ENCODE measurements at places on chromosomes 3 and 15.
A peak's percentile ranks its signal among the peaks of the same experiment; 100 is the strongest.

DNA sequence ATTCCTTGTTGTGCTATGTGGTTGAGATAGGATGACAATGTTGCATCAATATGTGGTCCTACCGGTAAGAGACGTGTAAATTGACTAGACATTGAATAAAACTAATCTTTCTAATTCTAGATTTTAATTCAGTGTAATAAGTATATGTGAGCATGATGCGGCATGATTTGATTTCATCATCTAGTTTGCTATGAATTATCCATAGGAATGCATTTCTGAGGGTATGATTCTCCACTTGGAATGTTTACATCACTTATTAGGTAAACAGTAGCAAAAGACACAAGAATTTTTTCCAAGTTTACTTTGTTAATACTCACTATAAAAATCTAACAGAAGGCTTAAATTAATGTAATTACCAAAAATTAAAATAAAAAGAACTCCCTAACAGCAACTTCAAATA is 353.5 kb downstream of the CADM2 start:
- no peak for DNase-seq

DNA sequence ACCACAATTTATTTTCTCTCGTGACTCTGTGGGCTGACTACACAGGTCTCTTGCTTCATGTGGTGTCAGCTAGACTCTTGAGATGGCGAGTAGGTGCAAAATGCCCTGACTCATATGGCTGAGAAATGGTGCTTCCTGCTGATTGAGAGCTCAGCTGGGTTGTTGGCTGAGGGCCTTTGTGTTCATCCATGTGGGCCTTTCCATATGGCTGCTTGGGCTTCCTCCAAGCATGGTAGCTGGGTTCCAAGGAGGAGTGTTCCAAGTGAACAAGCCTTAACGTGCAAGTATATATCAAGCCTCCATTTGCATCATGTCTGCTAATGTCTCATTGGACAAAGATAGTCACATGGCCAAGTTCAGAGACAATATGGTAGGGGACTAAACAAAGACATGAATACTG is 164.0 kb downstream of the PDCD6IP start:
- DNase-seq: no peak

DNA sequence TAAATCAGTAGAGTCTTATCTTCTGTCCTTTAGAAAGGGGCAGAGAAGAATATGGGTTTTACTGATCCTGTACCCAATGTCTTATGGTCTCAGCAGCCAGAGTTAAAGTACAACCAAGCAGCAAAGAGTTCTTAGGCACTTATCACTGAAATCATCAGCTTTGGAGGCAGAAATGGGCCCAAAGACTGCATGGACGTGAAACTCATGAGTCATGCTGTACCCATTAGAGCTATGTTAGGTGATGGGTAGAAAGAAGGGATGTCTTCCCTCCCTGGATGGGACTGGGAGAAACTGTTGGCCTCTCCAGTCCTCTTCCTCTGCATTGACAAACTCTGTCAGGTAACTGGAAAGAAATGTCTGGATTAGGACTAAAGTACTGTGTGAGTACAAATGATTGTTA is 63.4 kb downstream of the EOMES start:
- DNase-seq: no peak

- no peak for DNase-seq
Observed at GRCh38 chr3:126422571-126423091, 27.9 kb downstream of the CFAP100 start.

DNA sequence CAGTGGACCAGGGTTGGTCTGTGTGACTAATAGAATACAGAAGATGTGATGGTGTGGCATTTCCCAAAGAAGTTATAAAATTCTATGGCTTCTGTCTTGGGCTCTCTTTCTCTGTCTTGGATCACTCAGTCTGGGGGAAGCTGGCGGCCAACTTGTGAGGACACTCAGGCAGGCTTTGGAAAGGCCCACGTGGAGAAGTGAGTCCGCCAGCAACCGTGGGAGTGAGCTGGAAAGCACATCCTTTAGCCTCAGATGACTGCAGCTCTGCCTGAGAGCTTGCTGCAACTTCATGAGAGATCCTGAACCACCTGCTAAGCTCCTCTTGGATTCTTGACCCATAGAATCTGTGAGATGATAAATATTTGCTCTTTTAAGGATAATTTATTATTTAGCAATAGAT is 72.0 kb upstream of the RASGRP1 start:
- no peak for DNase-seq

DNA sequence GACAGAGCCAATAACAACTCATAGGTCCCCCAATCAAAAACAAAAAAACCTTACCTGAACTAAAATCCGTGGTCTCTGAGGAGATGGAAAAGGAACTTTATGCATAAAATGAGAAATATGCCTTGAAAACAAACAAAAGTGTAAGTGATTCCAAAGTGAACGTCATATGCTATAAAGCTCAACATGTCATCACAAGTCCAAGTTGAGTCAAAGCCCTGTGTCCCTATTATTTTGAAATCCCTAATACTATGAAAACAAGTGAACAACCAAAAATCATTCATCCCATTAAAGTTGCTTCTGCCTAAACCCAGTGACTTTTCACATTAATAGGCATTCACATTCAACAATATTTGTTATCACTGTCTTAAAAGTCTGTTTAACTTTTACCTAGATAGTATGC is 59.4 kb downstream of the DENND4A start:
- no peak for DNase-seq

DNA sequence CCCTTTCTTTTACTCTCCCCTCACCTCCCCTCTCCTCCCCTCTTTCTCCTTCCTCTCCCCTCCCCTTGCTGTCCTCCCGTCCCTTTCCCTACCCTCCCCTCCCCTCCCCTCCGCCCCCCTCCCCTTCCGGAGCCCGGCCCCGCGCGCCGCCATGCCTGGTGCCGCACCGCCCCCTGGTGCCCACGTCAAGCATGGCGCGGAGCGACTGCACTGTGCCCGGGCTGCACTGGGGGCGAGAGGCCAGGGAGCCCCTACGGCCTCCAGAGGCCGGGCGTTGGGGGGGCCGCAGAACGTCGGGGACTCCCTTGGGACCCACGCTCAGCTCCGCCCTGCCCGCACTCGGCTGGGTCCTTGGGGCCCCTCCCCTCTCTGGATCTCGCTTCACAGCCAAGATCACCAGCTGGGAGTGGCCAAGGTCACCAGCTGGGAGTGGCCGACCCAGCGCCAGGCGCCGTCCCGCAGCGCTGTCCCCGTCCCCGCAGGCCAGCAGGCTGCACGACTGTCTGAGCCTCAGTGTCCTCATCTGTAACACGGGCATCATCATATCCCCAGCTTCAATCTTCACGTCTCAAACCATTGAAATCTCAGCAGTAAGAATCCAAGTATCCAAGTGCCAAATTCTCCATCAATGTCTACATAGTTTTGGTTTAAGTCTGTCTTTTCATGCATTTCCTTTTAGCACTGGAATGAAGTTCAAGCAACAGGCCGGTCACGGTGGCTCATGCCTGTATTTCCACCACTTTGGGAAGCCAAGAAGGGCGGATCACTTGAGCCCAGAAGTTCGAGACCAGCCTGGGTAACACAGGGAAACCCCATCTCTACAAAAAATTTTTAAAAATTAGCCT is 42.5 kb downstream of the TPRA1 start:
- peak; percentile 80 for DNase-seq

- no peak for DNase-seq
Observed at GRCh38 chr3:139617672-139618268, 60.0 kb downstream of the NMNAT3 start.

- DNase-seq: no peak
Observed at GRCh38 chr15:61880084-61880483, 180.2 kb downstream of the VPS13C start.

GRCh38 chr3:16406166-16406565 is 107.3 kb downstream of the RFTN1 start:
- DNase-seq: no peak

GRCh38 chr15:95019907-95020306 is 788.5 kb downstream of the MCTP2 start:
- DNase-seq: no peak
